ENCODE measurements at places on chromosomes 7 and 10.

DNA sequence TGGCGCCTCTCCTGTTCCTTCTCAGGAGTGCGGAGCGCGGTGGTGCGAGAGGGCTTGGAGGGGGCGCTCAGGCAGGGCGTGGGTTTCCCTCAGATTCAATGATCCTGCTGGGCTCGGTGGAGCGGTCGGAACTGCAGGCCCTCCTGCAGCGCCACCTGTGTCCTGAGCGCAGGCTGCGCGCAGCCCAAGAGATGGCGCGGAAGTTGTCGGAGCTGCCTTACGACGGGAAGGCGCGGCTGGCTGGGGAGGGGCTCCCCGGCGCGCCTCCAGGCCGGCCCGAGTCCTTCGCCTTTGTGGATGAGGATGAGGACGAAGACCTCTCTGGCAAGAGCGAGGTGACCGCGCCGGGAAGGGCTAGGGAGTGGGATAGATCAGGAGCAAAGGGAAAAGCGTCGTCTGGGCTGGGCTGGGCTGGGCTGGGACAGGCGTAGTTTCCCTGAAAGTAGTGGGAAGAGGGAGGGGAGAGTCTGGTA lies 17.0 kb downstream of the FAM131B start:
- DNase-seq = peak; percentile 50

GRCh38 chr10:24385776-24386175 lies 176.8 kb downstream of the KIAA1217 start:
- no peak for DNase-seq

GRCh38 chr7:45176091-45176490 lies 18.5 kb downstream of the RAMP3 start:
- no peak for DNase-seq

GRCh38 chr10:52483587-52483986 lies 169.5 kb downstream of the DKK1 start:
- no peak for DNase-seq

GRCh38 chr10:19071946-19072345 lies 23.3 kb downstream of the MALRD1 start:
- no peak for DNase-seq

DNA sequence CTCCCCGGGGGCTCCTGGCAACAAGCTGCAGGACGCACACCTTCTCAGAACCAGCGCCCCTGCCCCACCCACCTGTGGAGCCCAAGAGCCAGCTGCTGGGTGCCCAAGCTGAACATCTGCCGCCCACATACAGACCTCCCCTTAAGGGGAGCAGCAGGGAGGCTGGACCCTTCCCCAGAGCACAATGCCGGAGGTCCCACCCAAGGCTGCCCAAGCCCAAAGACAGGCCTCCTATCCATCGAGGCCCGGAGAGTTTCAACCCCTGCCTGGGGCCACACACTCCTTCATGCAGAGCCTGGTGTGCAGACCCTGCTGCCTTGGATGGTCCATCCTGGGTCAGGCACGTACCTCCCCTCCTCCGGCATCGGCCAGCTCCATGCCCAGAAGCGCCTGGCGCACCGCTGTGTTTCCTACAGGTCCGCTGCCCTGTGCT lies 48.7 kb downstream of the VIPR2 start:
- no peak for DNase-seq

- DNase-seq = no peak
Measured at GRCh38 chr10:73941300-73941699, 30.4 kb downstream of the PLAU start.

DNA sequence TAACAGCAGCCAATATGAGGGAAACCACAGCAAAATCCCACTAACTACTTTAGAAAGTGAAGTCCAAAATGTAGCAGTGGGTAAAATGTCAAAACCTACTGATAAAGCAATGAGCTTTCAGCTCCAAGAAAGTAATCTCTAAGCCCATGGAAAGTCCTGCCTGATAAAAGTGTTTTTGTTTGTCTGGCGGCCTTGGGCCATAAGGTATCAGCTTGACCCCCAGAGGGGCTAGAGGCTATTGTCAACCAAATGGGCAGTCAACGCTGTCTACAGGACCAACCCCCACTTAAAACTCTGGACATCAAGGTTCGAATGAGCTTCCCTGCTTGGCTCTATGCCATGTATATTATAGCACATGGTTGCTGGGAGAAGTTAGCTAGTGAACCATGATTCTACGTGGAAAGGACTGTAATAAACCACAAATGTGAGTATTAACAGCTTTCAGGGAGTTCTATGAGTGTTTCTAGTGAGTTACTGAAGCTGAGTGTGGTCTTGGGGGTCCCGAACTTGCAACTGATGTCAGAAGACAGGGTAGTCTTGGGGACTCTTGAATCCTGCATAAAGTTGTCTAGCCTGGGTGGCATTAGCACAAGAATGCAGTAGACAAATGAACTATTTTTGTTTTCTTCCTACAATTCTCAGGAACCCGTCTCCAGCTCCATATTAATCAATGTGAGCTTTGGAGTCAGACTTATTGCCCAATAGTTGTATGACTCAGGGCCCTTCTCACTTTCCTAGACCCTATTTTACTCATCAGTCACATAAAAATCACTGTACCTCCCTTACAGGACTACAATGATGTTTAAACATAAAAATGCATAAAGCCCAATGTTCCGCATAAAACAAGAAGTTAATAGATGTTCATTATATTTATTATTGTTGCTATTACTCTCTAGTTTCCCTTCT lies 164.9 kb downstream of the DGKI start:
- no peak for DNase-seq

DNA sequence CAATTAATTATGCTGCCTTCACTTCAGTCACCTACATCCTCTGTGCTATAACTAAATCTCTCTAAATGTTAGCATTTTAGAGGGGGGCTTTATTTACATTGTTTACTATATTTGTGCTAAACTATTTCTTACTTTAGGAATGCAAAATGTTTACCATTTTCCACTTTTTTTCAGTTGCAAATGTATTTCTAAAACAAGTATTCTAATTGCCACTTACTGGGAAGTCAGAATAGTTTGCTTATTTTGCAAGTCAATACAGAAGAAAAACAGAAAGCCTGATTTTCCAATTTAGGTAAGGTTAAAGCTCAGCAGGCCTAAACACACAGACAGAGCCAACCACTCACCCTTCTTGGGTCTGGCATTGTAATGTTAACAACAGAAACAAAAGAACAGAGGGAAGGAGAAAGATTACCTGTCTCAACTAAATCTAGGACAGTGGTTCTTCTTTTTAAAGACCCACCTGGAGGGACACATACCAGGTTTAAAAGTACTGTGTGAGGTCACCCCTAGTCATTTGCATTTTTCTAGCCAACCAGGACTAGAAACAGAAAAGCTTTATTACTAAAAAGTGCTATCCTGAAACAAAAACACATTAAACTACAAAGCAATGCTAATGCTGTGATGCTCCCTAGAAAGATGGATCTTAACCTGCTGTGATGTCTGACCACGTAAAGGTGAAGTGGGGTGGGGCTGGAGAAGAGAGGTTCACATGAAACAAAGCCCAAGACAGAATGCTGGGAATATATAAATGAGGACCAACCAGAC lies 178.2 kb downstream of the SLC25A13 start:
- no peak for DNase-seq

GRCh38 chr10:108260383-108260906 lies 1095.9 kb upstream of the SORCS1 start:
- DNase-seq = no peak

DNA sequence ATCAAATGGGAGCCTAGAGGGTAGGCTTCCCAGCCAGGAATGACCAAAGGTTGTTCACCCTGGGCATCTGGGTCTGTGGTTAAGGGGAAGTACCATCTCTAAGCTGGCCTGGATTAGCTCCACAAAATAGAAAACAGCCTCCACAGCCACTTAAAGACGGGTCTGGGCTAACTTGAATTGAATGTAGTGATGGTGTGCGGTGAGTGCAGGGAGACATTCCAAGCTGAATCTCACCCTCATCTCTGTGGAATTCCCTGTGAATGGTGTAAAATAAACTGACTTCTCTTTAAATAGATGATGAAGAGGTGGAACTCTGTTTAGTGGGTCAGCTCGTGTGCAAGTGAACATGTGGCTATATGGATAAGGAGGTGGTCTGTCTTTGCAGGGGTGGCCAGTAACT lies 251.0 kb downstream of the DYNC1I1 start:
- DNase-seq = no peak

GRCh38 chr7:21318916-21319270 lies 109.0 kb upstream of the SP4 start:
- DNase-seq = no peak

DNA sequence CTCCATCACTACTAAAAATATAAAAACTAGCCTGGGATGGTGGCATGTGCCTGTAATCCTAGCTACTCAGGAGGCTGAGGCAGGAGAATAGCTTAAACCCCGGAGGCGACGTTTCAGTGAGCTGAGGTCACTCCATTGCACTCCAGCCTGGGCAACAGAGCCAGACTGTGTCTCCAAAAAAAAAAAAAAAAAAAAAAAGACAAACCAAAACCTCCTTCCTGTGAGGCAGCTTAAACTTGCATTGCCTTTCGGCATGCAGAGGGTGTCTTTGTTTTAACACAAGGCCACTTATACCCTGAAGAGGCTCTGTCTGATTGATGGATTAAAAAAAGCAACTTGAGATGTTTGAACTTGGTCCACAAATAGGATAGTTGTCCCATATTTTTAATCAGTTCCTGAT lies 128.4 kb upstream of the RSU1 start:
- DNase-seq = no peak

- no peak for DNase-seq
Measured at GRCh38 chr10:33638374-33638773, 303.9 kb upstream of the NRP1 start.

GRCh38 chr10:52252307-52252706 lies 61.8 kb upstream of the DKK1 start:
- DNase-seq = no peak

DNA sequence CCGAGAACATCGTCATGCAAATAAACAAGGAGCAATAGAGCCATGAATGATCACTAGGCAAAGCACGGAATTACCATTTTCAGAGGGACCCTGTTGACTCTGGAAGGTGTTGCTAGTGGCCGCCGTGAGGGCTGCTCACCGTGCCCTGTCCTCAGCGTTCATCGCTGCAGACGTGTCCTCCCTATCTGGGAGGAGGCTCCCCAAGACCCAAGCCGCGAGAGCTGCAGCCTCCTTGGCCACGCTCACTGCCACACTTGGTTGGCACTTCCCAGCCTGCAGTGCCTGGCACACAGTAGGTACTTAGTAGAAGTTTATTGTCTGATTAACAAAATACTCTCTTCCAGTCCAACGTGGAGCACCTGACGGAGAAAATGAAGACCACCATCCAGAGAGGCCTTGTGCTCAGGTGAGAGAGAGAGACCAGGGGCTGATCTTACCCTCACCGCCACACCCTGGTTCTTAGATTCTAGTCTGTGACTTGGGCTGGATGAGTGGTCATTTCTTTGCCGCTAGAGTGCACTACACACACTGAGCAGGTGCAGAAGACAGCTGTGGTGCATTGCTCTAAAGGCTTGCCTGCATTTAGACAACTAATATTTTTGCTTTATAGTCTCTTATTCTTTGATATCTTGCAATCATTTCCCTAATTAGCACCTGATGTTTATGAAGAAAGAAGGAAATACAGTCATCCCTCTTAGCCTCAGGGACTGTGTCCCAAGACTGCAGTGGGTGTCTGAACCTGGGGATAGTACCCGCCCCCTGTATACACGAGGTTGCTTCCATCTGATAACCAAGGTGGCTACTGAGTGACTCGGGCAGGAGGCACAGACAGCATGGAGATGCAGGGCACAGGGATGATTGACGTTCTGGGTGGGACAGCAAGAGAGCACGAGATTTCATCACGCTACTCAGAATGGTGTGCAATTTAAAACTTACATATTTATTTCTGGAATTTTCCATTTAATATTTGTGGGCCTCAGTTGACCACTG lies 40.3 kb downstream of the PITRM1 start:
- no peak for DNase-seq

DNA sequence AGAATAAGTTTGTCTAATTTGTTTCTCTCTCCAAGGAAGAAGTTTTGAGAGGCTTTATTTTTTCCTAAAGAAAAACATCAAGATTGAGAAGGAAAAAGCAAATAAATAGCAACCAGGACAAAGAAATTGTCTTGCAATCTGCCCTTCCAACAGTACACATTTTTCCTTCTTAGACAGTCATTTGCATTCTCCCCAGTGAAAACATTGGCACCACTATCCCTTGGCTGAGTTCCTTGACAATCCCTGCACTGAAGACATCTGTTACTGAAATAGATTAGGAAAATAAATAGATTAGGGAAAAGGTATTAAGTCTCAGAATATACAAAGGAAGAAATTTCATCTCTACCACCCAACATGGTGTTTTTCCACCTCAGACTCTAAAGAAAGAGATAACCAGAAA lies 12.2 kb upstream of the TMEM243 start:
- no peak for DNase-seq

DNA sequence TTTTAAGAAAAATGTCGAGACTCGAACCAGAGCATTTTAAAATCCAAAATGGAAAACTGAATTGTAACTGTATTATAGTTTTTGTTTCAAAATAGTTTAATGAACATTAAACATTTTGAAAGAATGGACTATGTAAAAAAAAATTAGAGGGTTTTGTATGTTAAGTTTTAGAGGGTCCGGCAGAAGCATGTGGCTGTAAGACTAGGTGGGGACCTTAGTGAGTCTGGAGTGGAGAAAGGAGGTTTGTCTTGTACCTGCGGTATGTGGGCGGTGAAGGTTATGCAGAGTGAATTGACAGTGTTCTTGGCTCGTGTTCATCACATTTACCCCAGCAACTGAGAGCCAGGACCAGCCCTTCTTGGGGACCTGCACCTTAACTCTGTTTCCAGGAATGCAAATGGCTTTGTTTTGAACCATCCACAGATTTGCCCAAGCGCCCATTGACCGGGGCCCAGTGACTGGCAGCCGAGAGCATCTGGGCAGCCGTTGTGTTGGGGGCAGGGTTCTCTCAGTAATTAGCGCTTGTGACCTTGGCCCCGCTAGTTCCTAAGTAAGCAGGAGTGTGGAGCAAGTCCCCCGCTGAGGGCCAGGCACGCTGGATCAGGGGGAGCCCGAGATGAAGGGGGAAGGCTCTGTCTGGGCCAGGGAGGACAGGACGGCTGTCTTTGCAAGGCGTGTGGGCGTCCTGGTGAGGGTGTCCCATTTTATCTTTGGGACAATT lies 1.4 kb upstream of the KLF6 start:
- DNase-seq = no peak

- no peak for DNase-seq
Measured at GRCh38 chr10:44589944-44590449, 205.1 kb upstream of the CXCL12 start.

DNA sequence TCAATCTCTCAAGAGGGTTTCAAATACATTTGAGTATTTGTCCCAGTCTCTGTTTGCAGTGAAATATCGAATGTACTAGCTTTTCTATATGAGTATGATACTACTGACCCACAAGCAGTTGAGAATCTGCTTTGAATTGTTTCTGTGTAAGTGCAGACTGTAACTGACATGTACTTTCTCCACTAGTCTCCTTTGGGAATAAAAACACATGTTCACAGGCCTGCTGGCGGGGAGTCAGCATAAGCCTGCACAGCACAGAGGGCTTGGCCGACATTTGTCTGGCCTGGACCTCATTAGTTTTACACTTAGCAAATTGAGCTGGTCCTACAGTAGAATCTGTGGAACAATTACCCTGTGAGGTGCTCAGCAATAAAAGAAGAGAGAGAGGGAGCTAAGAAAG lies 72.6 kb downstream of the ITGB8 start:
- DNase-seq = no peak
